ENCODE measurements at places on chromosomes 13 and 19.

GRCh38 chr13:80040196-80040980 lies 300.5 kb downstream of the SPRY2 start:
- DNase-seq, result no peak

DNA sequence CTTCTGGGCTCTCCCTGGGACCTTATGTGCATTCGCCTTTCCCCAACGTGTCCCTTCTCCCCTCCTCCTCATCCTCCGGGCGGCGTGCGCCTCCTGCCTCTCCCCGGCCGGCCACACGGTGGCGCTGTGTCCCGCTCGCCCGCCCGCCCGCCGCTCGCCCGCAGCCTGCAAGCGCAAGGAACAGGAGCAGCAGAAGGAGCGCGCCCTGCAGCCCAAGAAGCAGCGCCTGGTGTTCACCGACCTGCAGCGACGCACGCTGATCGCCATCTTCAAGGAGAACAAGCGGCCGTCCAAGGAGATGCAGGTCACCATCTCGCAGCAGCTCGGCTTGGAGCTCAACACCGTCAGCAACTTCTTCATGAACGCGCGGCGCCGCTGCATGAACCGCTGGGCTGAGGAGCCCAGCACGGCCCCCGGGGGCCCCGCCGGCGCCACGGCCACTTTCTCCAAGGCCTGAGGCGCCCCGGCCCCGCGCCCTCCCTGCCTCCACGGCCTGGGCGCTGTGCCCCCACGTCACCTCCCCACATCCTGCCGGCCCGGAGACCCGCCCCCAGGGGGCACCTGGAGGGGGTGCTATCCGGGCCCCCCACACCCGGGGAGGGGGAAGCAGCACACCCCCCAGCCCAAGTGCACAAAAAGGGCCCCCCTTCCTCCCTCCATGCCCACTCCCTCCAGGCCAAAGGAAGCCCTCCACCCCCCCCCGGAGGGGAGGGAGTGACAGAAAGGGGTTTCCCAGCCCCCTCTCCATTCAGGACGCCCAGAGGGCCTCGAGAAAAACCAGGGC lies 21.9 kb downstream of the ONECUT3 start:
- no peak for DNase-seq

DNA sequence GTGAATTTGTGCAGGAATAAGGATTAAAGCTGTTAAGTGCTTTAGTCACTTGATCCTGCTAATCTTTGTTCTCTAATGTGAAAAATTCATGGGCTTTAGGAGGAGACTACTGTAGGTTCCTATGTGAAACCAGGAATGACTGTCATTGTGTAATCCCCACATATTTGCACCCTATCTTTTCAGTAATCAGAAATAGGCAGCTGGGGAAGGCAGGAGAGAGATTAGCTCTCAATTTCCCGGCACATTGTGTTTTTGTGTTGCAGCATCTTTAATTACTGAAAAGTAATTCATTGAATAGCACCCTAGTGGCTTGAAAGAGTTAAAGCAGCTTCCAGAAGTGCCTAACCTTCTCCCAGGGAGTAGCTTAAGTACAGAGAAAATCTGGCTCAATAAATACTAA lies 282.9 kb downstream of the OLFM4 start:
- no peak for DNase-seq

DNA sequence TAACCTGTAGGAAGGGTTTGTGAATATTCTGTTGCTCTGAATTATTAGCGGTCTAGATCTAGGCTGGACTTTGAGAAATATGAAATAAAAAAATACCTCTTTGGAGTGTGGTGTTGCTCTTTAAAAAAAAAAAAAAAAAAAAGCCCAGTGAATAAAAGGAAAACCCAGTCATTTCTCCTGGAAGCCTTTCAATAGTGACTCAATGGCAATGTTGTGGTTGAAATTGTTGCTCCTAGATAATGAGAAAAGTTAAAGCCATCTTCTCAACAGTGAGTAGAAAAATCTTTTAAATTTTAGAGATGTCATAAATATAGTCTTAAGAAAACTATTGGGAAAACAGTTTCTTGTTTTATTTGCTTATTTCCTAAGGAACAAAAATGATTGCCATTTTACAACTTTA lies 135.3 kb downstream of the RFC3 start:
- no peak for DNase-seq

DNA sequence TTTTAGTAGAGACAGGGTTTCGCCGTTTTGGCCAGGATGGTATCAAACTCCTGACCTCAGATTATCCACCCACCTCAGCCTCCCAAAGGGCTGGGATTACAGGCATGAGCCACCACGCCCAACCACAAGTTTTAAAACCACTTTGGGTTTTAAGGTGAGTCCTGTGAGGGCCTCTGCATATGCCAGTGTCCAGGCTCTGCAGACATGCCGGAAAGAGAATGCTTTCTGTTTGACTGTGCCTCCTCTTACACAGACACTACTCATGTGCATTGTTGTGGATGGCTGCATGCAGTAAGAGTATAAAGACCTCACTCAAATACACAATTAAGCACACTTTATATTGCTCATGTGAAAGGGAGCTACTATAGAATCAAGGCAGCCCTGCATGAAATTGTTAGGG lies 20.8 kb upstream of the SLC25A30 start:
- no peak for DNase-seq

DNA sequence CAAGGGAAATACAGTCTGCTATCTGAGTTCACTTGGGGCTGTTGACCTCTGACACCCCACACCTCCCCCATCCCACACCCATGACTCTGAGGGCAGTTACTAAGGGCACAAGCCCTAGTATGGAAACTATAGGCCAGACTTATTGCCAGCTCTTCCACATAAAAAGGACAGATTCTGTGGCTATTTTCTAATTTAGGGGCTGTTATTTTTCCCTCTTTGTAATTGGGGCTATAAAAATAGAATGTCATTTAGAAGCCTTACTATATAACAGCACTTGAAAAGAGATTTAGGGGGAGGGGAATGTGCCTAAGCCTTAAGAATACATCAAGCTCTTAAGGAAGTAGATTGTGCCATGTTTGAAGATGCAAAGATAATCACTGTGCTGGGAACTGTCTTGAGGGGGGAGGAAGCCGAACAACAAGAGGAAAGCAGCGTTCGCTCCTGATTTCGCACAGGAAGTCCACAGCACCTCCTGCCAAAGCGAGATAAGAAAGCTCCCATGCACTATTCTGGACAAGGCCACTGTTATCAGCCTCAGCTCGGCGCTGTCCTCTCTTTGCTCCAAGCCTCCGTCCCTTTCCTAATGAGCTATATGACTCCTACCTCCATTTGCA lies 86.6 kb downstream of the FLT1 start:
- no peak for DNase-seq
